ENCODE measurements at places on chromosomes 11 and 22.

- DNase-seq = no peak
Observed at GRCh38 chr11:133239575-133239974, 292.7 kb downstream of the OPCML start.

GRCh38 chr11:32830413-32830738, 649 bp downstream of the PRRG4 start:
- no peak for DNase-seq

GRCh38 chr22:25232301-25232700, 12.9 kb downstream of the CRYBB2 start:
- no peak for DNase-seq

- DNase-seq = no peak
Observed at GRCh38 chr11:95821640-95822039, 31.3 kb downstream of the CEP57 start.

GRCh38 chr11:59765068-59765735, 10.0 kb downstream of the STX3 start:
- DNase-seq = no peak

- DNase-seq = peak; percentile 84
Observed at GRCh38 chr22:44685384-44686056, 16.5 kb upstream of the PRR5 start.

DNA sequence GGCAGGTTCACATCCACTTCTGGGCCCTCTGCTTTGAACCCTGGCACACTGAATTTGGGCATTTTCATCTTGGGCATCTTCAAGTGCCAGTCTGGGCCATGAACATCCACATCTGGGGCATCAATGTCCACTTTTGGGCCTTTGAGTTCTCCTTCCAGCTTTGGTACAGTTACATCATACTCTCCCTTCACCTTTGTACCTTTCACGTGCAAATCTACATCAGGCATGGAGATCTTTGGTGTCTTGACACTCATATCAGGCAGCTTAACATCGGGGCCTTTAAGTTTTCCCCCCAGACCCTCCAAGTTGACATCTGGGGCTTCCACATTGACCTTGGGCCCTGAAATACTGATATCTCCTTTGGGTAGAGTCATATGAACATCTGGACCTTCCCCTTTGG, 14.5 kb downstream of the AHNAK start:
- DNase-seq = no peak

GRCh38 chr11:36822829-36823228, 224.8 kb upstream of the RAG2 start:
- DNase-seq = no peak

DNA sequence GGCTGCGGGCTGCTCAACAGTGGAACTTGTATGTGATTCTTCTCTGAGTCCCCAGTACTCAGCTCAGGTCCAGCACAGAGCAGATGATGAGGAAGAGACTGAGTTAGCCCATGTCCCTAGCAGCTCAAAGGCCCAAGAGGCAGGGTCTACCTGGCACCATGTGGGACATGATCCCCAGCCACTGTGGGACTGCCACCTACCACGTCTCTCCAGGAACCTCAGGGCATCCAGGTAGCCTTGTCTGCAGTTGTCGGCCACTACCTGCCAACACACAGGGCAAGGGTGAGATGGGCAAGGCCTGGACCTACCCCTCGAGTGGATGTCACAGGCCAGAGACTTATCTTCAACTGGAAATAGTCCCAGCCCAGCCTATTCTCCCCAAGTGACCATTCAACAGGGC, 4.4 kb downstream of the PNPLA5 start:
- no peak for DNase-seq

- DNase-seq = no peak
Observed at GRCh38 chr22:23530766-23531282, 49.3 kb downstream of the IGLL1 start.

GRCh38 chr11:46279126-46280099, 2.0 kb downstream of the CREB3L1 start:
- no peak for DNase-seq

DNA sequence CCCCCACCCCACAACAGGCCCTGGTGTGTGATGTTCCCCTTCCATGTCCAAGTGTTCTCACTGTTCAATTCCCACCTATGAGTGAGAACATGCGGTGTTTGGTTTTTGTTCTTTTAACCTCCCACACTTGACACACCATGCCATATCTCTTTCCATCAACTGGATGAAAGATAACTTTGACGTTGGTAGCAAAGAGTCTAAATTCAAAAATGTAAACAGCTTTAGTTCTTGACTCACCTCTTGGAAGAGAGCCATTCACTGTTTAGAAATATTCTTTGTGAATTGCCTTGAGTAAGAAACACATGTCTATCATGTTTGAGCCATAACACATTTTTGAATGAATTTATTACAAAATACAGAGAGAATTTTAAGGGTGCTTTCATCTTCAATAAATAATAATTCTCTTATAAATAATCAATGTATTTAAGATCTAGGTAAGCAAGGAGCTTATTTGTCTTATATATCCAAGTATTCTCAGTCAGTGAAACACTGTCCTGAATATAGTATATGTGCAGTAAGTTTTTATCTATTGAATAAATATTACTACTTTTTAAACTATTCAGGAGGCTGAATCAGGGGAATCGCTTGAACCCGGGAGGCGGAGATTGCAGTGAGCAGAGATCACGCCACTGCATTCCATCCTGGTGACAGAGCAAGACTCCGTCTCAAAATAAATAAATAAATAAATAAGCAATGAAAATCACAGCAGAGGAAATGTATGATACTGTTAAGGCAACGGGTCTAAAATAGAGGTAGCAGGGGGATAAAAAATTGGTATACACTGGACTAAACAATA, 6.7 kb downstream of the CARD18 start:
- no peak for DNase-seq

DNA sequence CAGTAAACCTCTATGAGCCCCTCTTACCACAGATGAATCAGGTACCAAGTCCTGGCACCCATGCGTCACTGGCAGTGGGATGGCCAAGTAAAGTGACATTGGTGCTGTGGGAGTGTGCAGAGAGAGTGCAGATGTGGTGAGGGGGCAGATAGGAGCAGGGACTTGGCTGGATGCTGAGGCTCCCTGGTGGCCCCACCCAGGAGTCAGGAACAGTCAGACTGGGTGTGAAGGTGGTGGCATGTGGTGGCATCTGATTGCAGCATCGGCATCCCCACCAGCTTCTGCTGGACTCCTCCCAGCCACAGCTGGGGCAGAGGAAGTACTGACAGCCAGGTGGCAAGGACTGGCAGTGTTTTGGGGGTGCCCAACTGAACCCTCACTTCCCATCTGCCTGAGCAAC, 11.4 kb downstream of the DGAT2 start:
- DNase-seq = no peak

DNA sequence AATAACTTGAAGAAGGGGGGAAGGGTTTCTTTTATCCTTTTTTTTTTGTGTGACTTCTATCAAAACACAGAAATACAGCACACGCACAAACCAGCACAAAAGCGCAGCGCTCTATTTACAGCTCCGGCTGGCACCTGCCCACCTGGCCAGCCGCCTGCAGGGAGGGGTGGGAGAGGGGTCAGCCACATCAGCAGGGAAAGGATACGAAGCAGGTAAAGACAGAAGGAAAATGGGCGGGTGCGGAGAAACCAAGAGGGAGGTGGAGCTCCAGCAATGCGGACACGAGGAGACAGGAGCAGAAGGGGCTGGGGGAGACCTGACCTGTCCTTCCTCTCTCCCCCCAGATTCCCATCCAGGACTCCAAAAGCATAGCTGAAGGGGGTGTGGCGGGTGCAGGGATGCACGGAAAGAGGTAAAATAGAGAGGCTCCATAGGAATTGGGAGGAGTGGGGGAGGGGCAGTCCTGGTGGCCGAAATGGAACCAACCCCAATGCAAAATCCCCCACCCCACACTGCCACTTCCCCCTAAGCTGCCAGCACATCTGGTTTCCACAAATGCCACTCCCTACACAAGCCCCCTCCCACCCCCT, 14.1 kb downstream of the CXCR5 start:
- no peak for DNase-seq

- DNase-seq = no peak
Observed at GRCh38 chr22:36212901-36213300, 11.3 kb upstream of the APOL4 start.

GRCh38 chr22:33447733-33448132, 389.6 kb upstream of the SYN3 start:
- DNase-seq = no peak

GRCh38 chr22:39279170-39279850, 34.5 kb upstream of the PDGFB start:
- no peak for DNase-seq

GRCh38 chr11:70739811-70740487, 341.6 kb downstream of the CTTN start:
- no peak for DNase-seq

DNA sequence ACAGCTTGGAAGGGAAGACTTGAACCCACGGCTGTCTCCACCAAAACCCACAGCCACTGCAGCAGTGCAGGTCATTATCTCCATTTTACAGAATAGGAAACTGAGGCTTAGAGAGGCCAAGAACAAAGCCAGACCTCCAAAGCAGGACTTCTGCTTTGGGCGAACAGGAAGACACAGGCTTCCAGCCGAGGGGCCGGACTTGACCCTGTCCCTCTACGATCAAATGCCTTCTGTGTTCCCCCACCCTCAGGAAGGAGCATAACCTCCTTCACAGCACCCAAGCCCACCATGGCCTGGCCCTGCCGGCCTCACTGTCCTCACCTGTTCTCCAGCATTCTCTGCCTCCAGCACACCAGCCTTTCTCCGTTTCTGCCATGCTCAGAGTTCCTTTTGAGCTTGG, 15.8 kb downstream of the IGLL1 start:
- DNase-seq = no peak

- DNase-seq = peak; percentile 81
Observed at GRCh38 chr22:37242395-37242918, 1.6 kb downstream of the RAC2 start.

DNA sequence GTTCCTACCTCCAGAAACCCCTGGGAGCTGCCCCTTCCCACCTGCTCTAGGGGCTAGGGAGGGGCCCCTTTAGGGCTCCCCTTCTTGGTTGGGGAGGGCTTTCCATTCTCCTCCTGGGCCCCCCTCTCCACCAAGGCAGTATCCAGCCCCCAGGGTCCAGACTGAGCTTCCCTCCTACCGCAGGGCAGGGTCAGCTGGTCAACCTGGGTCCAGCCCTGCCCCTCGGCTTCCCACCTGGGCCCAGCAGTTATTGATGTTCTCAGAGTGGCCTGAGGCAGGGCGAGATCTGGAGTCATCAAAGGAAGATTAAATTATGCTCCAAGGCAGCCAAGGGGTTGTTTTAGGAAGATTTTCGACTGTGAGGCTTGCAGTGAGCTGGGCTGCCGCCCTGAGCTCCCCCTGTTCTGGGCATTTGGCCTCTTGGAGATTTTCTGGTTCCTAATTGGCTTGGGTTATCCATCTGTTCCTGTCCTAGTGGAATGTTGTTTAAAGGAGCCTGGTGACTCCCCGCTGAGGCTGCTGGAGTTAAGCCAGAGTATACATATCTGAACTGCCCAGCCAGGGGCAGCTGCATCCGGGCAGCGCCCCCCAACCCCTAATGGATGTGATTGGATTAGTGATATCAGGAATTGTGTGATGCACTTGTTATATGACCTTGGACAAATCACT, 1.8 kb upstream of the SLC22A8 start:
- no peak for DNase-seq

- no peak for DNase-seq
Observed at GRCh38 chr11:112878033-112878601, 83.1 kb upstream of the NCAM1 start.

DNA sequence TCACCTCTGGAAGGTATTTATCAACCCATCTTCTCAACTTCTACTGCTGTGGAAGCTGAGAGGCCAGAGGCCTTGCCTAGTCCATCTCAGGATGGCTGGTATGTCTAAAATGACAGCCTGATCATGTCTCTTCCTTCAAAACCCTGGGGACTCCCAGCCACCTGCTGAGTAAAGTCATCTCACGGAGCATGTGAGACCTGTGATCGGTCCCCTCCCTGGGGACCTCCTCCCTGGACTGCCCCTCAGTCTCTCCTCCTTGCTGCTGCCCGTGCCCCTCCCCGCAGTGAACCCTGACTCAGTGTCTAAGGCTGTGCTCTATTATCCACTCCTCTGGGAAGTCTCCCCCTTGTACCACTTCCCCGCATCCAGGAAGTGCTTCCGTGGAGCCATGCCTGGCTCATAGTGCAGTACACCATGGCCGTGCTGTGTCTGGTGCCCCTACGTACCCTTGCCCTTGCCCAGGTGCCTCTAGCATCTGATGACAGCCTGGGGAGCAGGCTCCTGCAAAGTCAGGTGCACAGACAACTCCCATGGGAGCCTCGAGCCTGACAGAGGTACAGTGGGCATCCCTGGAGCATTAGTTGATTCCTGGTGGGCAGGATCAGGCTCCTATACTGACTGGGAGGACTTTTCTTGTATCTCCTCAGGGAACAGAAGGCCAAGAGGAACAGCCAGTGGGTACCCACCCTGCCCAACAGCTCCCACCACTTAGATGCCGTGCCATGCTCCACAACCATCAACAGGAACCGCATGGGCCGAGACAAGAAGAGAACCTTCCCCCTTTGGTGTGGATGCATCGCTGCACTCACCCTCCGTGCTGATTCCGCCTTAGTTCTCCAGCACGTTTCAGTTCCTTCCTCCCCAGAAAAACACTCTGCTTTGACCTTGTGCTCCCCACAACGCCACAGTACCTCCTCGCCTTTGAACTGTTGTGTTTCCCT, 13.8 kb downstream of the SMARCB1 start:
- DNase-seq = no peak

DNA sequence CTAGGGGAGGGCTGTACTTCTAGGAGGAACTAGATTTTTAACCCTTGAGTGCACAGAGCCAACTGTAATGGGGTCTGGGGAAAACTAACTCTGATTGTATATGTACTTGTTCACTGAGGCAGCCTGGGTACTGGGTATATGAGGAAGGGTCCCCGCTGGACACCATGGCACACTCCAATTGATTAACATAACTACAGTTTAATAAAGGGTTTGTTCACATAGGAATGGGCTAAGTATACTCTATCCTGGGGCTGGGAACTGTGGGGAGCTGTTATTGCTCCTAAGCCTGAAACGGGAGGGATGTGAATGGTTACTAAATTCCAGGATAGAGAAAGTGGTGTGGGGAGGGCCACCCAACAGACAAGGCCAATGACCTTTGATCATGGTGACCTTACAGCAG, 67.6 kb downstream of the PARVA start:
- DNase-seq = no peak

DNA sequence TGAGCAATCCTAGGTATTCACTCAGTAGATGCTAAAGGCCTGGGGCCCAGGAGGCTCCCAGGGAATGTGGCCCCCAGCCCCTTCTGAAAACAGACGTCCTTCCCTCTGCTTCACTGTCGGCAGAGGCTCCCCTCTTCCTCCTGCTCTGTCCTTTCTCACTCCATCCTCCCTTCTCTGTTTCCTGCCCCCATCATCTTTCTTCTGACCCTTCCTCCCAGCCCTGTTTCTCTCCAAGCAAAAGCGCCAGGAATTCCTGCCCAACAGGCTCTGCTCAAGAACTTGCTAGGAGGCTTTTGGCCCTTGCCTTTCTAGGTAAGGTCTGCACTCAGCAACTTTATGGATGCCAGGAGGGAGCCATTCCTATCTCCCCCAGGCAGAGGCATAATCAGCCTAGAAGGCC, 300.5 kb downstream of the NTM start:
- no peak for DNase-seq

GRCh38 chr11:33773404-33773986, 825 bp downstream of the FBXO3 start:
- DNase-seq = no peak
